Inflammatory macrophage treated with lipopolysaccharide for 4 hours (primary cell): ENCODE measurements at places on chromosomes 11 and 22.

DNA sequence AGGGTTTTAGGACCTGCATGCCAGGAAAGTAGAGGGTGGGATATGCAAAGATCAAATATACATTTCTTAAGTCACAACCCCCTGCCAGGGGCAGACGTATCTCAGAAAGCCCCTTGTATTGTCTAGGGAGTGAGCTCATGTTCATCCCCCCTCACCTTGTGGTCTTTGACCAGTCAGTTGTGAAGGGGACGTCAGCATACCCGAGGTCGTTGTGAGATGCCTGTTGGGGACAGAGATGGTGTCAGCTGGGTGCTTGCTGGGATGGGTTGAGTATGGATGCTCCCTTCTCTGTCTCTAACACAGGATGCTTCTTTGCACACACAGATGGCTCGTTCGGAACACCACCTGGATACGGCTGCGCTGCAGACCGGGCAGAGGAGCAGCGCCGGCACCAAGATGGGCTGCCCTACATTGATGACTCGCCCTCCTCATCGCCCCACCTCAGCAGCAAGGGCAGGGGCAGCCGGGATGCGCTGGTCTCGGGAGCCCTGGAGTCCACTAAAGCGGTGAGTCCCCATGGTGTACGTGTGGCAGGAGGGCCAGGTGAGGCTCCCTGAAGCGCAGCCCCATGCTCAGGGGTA lies 73.3 kb downstream of the BCR start:
- DNase-seq, result no peak

DNA sequence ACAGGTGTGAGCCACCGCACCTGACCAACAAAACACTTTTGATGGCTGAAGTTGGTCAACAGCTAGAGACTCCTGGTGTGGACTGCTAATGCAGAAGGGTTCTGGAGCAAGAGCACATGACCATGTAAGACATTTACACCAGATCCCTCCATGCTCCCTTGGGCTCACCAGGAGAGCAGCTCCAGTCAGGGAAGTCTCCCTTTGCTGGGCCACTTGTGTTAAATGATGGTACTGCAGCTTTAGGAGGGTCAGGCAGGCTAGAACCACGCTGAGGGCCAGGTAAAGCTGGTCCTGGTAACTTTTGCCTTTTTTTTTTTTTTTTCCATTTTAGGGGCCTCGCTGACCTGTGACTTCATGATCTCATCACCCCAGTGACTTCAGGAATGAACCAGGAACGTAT lies 146.4 kb downstream of the FBXO7 start:
- no peak for DNase-seq

- peak; percentile 34 for DNase-seq
These were observed 69.7 kb downstream of the PRSS23 start for GRCh38 chr11:86869966-86870570.

DNA sequence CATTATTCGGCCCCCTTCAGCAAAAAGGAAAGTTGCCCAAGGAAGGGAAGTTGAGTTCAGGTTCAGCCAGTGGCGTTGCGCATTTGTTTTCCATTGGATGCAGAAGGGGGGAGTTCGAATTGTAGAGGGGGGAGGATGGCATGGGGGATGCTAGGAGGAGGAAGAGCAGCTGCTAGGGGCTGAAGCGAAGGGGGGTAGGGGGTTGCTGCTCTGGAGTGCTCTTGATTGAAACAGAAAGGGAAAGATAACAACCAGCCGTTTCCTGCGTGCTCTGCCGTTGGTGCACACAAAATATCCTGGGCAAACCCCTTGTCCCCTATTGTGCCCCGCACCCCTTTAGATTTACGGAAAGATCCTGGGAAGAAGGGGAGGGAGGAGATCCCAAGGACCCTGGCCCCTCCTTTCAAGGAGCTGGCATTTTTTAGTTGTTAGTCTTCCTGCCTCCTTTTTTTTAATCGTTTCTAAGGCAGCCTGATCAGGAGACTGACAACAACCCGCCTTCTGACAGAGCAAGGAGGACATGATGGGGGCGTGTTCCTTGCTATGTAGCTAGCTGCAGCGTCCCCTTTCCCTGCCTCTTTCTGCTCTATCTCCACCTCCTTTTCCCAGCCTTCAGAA lies 2.1 kb downstream of the KMT2A start:
- DNase-seq, result peak; percentile 71

DNA sequence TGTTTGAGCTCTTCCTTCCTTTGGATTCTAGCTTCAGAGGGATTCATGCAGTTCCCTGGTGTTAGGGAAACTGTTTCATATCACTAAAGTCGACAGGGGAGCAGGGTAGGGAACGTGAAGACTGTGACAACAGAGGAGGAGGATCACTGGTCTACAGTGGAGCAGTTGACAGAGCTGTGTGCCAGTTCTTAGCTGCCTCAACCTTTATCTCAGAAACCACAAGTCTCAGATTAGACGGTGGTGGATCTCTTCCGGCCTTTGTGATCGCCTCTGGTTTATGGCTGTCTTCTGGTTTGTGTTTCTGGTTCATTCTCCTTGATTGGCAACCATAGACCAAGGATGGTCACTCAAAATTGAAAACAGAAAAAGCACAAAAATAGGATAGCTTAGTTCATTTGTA lies 538.9 kb upstream of the API5 start:
- no peak for DNase-seq

DNA sequence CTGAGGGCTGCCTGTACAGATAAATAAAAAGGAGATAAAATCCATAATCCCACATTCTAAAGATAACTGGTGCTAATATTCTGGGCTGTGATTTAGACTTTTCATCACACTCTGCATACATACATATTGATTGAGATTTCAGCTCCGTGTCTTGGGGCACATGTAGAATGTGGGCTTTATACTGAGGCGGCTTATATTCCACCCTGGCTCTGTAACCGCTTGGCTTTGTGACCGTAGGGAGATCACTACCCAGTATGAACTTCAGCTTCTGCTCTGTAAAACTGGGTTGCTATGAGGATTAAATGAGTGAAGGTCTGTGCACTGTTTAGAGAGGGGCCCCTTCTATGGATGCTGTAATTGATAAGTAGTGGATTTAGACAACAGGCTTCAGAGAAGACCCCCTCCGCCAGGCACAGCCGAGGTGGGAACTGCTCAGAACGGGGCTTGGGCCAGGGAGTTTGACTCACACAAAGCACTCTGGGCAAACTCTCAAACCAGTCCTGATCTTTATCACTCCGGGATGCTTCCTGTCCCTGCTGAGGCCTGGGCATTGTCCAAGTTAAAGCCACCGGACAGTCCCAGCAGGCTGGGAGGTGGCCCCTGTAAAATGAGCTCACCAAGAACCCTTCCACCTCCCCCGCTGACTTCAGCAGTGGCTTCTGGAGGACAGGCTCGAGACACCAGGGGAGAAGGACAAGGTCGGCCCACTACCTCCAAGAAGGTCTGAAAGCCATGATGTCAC lies 17.2 kb downstream of the KIAA1671 start:
- no peak for DNase-seq

DNA sequence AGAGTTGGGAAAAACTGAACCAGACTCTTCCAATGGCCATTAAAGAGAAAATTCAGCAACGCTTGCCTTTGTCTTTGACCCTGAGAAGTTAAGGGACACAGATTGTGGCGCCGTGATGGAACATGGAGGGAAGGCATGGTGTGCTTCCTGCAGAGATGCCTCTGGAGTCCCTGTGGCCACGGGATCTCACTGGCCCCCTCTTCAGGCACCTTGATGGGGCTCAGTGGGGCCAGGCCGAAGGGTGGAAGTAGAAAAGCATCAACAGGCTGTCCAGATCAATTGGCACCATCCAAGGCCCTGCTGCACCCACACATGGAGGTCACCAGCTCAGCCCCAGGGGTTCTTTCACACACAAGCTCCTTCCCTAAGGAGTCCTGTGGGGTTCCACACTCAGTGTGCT lies 42.9 kb downstream of the MORC2 start:
- DNase-seq, result no peak

DNA sequence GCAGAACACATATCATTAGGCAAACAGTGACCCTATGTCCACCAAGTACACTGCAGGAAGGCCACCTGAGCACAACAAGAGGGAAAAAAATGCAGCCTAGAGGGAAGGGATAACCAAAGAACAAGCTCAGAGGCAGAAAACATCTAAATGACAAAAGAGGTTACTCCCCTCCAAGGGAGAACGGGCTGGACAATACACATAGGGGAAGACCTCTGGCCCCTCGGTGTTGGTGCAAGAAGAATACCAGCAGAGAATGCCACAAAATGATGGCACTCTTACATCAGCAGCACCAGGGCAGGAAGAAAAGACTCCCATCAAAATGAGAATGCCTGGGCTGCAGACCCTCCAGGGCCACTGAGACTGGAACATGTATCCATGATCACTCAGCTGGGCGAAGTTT lies 66.6 kb upstream of the OPCML start:
- no peak for DNase-seq
